ENCODE measurements at places on chromosomes 1 and 21.
A peak's percentile ranks its signal among the peaks of the same experiment; 100 is the strongest.

- DNase-seq, result no peak
Observed at GRCh38 chr1:30383221-30383711, 340.1 kb downstream of the MATN1 start.

DNA sequence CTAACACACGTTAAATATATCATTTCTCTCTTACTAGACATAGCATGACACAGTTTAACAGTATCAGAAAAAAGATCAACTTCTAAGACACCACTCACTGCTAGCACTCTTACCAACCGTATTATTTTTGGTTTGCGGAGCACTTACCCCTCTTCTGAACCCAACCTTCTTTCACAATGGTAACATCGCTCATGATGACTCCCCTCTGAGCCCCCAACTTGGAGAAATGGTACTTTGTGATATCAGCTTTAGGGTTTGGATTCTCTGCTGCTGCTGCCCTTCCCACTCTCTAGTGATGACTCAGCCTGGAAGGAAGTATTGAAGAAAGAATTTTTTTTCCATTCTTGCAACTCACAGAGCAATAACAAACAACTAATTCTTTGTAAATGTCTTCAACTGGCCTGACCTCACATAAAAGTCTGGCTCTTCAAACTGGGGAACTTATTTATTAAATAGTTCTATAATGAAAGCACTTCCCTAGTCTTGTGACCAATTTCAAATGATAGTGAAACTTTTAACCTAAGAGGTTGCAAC lies 7.0 kb downstream of the AKT3 start:
- peak; percentile 6 for DNase-seq

DNA sequence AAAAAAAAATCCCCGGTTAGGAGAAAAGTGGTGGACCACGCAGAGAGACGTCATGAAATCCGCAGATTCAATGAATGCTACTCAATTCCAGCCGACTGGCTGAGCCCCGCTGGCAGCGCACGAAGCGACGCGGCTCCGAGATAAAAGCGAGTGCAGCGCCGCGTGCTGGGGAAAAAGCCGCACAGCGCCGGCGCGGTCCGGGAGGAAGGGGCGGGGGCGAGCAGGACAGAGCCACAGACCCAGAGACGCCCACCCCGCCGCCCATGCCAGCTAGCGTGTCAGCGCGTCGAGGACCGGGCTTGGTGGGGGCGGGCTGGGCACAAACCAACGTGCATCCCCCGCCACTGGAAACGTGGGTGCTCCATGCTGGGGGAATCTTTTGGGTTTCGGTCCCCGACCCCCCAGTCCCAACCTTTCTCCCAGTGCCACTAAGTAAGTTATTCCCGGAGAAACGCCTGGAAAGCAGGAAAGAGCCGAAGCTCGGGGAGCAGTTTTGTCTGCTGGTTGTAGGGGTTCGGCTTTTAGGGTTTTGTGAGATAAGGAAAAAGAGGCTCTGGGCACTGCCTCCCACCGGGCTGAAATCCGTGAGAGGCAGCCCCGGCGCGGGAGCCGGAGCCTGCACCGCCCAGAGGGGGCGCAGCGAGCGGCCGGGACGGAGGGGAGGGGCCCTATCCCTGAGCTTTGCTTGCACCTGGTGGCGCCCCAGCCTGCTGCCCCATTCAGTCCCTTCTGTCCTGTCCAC lies at the start of gene KCNJ6:
TSS of gene KCNJ6 (minus strand) at position 148 of the 742 bp plus-strand sequence. CDS start 75,775 bp downstream, outside the sequence.
- DNase-seq, result peak; percentile 12

DNA sequence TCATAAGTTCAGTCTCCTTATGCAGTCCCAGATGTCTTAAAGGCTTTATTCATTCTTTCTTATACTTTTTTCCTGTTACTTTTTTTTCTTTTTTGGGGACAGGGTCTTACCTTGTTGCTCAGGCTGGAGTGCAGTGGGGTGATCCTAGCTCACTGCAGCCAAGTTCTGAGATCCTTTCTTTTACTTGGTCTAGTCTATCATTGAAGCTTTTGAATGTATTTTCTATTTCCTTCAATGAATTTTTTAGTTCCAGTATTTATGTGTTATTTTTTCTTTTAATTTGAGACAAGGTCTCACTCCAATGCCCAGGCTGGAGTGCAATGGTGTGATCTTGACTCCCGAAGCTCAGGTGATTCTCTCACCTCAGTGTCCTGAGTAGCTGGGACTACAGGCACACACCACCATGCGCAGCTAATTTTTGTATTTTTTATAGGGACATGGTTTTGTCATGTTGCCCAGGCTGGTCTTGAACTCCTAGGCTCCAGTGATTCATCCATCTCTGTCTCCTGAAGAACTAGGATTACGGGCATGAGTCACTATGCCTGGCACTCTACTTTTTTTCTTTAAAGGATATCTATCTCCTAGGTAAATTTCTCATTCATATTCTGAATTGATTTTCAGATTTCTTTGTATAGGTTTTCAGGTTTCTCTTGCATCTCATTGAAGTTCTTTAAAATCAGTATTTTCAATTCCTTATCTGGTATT lies 26.1 kb upstream of the GTF2B start:
- no peak for DNase-seq

- DNase-seq, result no peak
Observed at GRCh38 chr1:230194525-230194924, 127.5 kb downstream of the GALNT2 start.

DNA sequence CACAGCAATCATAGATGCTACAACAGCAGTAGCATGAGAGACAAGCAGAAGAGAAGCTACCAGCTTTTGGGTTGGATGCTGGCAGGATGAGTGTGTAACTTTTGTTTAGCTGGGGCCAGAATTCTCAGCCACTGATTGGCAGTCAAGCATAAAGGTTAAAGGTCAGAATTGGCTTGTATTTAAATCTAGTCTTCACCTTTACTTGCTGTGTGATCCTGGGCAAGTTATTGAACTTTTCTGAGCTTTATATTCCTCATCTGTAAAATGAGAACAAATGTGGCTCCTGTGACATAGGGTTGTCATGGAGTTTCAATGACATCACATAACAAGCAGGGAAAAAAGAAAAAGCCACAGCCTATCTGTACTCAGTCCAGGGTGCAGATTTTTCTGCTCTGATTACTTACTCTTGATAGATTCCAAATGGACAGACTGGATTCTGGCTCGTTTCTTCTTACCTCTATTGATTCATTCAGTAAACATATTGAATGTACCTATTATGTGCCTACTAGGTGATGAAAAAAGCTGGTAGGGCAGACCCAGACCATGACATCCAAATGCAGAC lies 2.8 kb upstream of the AZIN2 start:
- DNase-seq, result no peak

GRCh38 chr1:200079232-200079940 lies 51.9 kb downstream of the NR5A2 start:
- DNase-seq, result no peak

DNA sequence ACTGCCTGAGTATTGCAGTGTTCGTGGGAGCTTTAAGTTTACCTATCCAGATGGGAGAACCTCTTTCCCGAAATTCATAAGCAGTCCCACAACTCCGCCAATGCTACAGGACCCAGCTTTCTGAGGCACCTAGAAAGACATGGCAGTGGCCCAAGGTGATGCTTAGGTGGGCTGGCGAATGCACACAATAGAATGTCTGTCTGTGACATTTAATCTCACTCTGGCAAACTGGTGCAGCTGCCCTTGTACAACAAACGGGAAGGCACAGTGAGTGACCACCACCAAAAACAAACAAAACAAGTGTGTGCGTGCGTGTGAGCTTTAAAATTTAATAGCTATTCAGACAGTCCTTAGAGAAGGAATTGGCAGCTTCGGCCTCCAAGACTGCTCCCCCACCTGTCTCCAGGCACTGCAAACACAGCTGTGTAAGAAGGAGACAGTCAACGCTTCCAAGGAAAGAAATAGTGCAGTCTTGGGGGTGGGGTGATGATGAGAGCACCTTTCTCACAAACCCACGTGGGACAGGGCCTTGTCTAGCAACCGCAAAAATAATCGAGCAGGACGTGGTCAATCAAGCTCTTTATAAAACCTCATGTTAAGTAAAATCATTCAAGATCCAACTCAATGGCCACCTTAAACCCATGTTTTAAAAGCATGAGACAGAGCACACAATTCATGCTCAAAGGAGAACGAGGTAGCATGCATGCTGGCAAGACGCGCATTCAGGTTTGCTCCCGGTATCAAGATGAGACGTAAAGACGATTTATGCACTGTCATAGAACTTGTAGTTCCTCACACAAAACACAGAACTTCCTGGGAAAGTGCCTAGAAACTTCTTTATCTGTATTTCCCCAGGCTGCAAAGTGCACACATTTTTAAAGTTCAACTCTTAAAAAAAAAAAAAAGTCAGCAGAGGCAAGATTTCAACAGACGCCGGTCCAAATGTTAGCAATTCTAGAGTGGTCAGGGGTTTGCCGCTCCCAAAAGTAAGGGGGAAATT lies 84.1 kb downstream of the TM2D1 start:
- DNase-seq, result no peak

GRCh38 chr1:170157820-170158219 lies 12.1 kb downstream of the NTMT2 start:
- DNase-seq, result no peak

DNA sequence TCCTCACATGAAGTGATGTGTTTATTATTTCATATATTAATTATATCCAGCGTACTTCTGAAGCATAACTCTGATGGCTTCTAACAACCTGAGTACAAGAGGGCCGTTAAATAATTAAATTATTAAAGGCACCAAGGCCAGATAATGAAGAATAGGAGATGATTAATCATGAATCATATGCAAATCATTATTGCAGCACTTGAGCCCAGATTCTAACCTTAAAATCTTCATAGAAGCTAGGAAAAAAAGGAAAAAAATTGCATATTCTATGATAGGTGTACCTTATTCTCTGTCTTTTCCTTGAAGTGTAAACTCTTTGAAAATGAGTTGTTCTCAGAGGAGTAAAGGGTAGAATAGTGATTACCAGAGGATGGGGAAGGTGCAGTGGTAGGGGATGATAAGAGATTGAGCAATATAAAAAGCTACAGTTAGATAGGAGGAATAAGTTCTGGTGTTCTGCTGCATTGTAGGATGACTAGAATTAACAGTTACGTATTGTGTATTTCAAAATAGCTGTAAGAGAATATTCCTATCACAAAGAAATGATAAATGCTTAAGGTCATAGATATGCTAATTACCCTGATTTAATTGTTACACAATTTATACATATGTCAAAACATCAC lies 51.1 kb downstream of the SWT1 start:
- no peak for DNase-seq

DNA sequence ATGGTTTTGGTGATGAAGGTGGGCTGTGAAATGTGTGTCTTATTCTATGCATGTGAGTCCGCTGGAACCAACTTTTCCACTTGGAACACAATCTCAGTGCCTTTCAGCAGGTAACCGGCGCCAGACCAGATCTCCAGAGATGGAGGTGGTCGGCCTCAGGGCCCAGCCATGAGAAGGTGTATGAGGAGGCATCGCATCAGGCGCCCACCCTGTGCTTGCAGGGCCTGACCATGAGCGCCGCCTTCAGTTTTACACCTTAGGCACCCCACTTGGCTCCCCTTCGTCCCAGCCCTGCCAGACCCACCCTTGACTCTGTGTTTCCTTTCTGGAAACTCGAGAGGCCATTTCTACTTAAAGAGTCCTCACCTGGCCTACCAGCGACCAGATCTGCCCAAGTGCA lies 48.6 kb upstream of the ATF3 start:
- DNase-seq, result no peak

DNA sequence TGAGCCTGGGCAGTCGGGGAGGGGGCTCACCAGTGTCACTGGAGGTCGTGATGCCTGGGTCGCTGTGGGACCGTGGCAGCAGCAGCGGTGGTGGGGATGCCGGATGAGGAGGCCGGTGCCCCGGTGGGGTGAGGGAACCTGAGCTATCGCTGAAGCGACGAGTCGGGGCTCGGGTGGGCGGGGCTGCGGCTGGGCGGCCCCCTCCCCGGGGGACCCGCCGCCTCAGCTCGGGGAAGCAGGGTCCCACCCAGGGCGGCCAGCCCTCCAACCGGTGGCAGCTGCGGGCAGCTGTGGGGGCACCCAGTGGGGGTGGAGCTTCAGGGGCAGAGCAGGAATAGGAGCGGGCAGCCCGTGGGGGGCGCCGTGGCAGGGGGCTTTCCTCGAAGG lies 5.0 kb downstream of the ENTREP3 start:
- DNase-seq, result no peak

All from activated CD4-positive, alpha-beta T cell treated with anti-CD3 and anti-CD28 coated beads, Interleukin-2, amount 50 U/mL, for 48 hours (primary cell).